ENCODE measurements at places on chromosomes 3 and 15.

DNA sequence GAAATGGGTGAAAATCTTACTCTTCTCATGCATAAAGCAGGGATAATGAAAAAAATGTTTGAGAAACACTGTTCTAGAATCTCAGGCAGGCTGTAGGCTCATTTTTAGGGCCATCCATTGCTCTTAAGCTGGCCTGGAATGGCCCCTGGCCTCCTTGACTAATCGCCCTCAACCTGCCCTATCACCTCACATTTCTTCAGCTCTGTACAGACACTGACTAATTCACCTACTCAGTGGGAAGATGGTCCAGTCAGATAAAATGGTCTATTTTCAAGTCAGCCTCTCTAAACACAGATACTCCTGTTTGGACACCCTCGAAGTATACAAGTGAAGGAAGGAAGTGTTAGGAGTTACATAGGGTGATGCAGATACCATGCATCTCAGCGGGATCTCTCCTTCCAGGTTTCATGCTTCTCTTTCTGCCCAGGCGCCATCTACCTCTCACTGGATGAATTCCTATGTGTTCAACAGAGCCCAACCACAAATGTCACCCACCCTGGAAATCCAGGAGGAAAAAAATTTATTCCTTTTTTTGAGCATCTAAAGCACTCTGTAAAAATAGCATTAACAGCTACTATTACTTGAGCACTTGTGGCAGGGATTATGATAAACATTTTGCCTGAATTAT lies 12.1 kb downstream of the FMN1 start:
- DNase-seq: no peak

GRCh38 chr3:153463895-153464294 lies 301.9 kb downstream of the RAP2B start:
- no peak for DNase-seq

DNA sequence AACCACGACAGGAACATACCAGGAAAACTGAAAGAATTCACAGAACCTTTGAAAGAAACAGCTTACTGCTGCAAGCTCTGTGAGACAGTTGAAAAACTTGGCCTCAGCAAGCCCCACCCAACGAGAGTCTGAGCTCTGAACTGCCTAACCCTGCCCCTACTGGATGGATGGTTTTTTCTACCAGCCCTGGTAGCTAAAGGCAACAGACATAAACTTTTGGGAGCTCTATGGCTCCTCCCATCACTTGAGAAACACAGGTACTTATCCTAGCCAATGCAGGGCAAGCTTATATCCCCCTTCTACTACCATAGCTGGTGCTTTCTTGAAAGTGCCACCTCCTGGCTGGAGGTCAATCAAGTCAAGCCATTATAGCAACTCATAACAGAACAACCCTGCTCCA lies 471.8 kb downstream of the GRM7 start:
- DNase-seq: no peak

DNA sequence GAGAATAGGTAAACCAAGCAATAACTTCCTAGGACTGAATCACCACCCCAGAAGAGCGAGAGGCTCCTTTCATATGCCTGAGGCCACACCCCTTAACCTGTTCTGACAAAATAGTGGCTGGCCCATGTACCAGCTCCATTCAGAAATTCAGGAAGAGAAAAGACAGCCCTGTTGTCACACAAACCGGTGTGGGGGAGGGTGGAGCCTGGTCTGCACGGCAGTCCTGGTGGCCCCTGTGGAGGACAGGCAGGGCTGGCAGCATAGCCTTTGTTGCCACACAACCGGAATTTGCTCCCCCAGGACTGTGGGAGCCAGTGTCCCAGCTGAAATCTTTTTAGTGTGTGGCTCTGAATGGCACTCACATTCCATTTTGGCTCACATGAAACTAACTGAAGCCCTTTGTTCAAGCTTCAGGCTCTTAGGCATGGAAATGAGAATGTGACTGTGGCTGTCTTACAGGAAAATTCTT lies 23.8 kb downstream of the RLBP1 start:
- DNase-seq: no peak

GRCh38 chr3:10869460-10869859 lies 53.4 kb downstream of the SLC6A11 start:
- no peak for DNase-seq

DNA sequence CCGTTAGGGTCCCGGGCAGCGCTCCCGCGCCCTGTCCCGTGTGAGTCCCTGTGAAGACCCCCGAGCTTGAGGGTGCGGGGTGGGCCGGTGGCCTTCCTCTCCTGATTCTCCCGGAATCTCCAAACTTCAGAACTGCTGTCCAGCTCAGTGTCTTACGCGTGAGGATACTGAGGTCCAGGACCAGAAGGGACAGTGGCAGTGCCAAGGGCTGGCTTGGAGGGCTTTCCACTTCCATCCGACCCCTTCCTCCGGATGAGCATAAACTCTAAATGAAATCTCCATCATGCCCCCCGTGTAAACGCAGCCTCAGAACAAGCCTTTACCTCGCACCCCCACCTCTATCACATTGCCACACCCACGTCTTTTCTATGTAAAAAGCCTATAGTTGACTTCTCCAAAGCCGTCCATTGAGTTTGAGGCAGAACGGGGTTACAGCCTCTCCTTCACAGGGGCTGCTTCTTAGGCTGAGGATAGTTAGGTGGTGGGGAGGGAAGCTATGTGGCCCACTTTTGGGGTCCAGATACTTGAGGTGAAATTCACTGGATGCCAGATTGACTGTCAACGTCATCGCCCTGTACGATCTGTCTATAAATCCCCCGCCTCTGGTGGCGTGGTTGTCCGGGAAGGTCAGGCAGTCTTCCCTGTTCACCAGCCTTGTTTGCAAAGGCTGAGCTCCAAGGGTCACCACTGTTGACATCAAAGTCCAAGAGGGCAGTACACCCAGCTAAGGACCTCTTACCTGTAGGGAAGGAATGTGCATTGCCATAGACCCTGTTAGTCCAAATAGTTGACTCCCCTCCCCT lies 1.1 kb downstream of the EDEM1 start:
- no peak for DNase-seq

- no peak for DNase-seq
Observed at GRCh38 chr3:69743975-69744906, 5.0 kb downstream of the MITF start.

DNA sequence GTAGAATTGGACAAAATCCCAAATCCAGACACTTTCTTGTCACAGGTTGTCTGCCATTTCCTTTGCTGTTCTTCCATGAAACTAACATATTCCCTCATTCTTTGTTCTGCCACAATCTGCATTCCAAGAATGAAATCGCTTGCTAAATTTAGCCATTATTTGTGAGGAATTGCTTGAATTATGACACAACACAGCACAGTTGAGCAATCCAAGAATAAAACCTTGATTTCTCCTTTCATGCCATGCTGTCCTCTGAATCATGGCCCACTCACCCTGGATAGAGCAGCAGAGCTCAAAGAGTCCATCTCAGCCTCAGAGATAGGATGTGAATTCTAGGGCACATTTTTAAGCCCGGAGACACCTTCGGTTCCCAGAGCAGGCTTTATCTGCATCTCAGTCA lies 35.2 kb upstream of the GREM1 start:
- DNase-seq: no peak

Data from HS-27A (cell line).